AML-193 (cell line): ENCODE measurements at places on chromosomes 2 and 18.

DNA sequence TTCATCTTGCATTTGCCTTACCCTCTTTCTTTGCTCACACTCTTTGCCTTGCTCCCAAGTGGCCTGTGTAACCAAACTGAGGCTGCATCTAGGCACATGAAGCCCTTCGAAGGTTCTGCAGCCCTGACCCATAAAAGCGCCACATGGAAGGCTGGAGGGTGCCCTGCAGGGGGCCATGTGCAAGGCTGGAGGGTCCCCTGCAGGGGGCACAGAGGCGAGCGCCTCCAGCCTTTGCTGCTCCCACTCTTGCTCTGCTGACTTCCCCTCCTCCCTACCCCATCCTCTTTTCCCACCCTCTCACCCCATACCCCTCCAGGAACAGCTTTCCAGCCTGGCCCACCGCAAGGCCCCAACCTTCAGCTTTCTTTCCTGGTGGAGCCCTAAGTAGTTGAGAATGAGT is 317.3 kb downstream of the CELF4 start:
- no peak for DNase-seq

DNA sequence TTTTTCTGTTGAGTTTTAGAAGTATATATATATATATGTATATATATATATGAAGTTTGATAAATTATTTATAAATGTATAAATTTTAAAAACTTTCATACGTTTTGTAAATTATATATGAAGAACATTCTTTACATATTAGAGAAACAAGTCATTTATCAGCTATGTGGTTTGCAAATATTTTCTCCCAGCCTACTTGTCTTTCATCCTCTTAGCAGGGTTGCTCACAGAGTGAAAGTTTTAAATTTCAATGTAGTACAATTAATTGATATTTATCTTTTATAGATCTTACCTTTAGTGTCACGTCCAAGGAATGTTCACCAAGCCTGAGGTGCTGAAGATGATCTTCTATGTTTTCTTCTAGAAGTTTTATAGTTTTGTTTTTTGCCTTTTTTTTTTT is 78.3 kb upstream of the HS6ST1 start:
- no peak for DNase-seq

DNA sequence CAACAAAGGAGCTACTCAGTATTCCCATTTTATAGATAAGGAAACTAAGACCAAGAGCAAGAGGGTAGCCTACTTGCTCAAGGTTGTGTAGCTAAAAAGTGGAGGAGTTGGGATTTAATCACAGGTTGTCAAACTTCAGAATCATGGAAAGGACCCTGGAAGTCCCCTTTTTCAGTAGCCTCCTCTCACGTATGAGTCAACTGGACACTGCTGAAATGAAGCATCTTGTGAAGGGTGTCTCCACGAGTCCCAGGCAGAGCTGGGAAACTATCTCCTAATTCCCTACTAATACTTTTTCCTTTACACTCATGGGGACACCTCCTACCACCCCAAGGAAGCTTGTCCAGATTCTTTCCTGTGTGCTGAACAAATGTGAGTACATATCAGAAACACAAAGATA is 155.8 kb downstream of the RHBDD1 start:
- DNase-seq, result no peak

GRCh38 chr2:8584174-8585066 is 97.4 kb upstream of the ID2 start:
- DNase-seq, result no peak

- no peak for DNase-seq
Observed at GRCh38 chr2:182047544-182047943, 61.9 kb downstream of the PPP1R1C start.

- DNase-seq, result no peak
Observed at GRCh38 chr2:39123436-39123999, 2.7 kb upstream of the SOS1 start.

DNA sequence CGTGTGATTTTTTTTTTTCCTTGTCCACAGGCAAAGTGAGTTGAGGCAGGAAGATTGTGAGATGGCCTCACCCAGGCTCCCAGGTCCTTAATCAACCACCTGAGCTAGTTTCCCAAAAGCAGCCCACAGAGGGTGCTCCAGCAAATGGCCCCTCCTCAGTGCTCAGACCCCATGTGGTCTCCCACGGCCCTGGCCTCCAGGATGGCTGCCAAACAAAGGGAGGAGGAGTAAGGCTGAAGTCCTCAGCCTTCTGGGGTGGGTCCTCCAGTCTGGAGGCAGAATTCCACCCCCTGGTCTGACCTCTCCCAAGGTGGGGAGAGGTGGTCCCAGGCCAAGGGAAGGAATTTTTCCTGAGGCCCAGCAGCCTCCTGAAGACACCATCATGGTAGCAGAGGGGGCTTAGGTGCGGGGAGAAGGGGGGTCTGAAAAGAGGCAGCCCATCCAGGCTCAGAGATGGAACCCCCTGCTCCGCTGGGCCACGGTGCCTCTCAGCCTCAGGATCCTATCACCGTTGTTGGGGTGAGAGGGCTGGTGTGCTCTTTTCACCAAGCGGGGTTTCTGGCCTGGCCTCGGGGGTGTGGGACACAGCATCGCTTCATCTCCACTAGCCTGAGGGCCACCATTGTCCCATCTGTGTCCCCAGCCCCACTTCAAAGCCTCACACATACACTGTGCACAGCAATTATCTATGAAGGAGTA is 2.3 kb downstream of the NGEF start:
- DNase-seq, result no peak

DNA sequence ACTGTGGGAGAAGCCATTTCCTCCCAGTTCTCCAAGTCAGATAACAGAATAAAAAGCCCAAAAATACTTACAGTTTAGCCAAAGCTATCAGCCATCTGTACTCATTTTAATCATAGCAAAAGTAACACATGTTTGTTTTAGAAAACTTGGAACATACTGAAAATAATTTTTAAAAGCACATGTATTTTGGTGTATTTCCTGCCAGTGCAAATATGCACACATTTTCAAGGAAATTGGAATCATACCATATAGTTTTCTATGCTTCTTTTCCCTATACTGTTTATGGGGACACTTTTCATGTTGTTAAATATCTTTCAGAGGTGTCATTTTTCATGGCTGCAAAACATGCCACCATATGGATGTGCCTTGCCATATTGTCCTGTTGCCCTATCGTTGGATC is 51.2 kb downstream of the BOD1L2 start:
- no peak for DNase-seq

- DNase-seq, result no peak
Observed at GRCh38 chr2:162509288-162509968, 165.5 kb downstream of the GCA start.

DNA sequence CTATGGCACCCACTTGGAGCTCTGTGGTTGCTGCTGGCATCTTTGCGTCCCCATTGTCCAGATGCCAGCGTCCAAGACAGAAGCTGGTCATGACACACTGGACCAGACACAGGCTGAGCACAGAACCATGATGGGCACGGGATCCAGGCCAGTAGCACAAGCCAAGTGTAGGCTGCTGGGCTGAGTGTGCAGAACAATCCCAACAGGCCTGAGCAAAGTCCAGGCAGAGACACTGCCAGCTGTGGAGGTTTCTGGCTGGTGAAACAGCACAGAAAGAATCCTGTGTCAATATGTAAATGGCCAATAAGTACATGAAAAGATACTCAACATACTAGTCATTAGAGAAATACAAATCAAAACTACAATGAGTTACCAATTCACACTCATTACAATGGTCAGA is 705.4 kb downstream of the METTL4 start:
- no peak for DNase-seq

DNA sequence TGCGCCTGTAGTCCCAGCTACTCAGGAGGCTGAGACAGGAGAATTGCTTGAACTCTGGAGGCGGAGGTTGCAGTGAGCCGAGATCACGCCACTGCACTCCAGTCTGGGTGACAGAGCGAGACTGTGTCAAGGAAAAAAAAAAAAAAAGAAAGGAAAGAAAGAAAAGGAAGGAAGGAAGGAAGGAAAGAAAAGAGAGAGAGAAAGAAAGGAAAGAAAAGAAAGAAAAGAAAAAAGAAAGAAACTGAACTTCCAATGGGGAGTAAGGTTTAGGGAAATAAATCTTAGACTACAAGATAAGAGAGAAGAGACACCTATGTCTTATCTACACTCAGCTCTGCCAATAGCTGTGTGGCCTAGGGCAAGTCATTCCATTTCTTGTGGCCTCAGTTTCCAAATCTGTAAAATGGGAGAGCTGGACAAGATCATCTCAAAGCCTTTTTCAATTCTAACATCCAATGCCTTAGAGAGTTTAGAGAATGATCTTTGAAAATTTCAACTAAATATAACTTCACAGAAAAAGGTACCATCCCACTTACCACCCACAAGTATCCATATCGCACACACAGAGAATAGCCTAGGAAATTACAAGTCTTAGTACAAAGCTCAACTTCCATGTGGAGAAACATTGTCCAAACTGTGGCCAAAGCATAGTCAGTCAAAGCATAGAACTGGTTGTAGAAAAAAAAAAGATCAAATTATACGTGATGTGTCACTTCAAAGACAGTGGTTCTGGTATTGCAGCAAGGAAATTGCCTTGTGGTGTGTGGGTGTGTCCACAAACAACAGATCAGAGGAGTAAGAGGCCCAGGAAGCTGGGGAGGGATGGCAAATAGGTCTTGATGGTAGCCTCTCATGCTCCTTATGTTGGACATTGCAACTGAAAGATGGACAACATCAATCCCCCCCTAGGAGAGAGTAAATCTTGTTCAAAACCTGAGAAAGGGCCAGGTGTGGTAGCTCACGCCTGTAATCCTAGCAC is 42.4 kb downstream of the SLC14A2 start:
- no peak for DNase-seq

- DNase-seq, result no peak
Observed at GRCh38 chr2:96139181-96139758, 968 bp upstream of the ASTL start.

DNA sequence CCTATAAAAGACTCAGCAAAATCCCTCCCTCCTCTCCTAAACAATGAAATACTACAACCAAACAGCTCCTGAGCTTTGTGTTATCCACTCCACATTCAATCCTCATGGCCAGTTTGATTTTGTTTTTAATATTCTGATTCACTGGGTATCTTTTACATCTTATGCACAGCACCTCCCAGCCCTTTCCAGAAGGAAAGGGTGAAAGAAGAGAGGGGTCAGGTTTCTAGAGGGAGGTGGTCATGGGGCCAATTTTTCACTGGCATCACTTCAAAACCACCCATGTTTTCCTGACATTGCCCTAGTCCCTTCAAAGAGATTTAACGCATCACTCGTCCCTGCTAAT is 315.6 kb downstream of the LPIN1 start:
- no peak for DNase-seq

- no peak for DNase-seq
Observed at GRCh38 chr2:37052600-37053332, 31.4 kb downstream of the HEATR5B start.
